ENCODE measurements at places on chromosomes 5 and 9. TPM values are rescaled to one million over a fixed set of nuclear protein-coding genes. Genes with fewer than 3 reads are reported as not detected.

- no peak for DNase-seq
Measured at GRCh38 chr5:84248013-84248412, 136.7 kb downstream of the EDIL3 start.

- no peak for DNase-seq
Measured at GRCh38 chr5:154618696-154619095, 136.5 kb upstream of the LARP1 start.

GRCh38 chr5:113900816-113901215, 387.3 kb downstream of the YTHDC2 start:
- no peak for DNase-seq

DNA sequence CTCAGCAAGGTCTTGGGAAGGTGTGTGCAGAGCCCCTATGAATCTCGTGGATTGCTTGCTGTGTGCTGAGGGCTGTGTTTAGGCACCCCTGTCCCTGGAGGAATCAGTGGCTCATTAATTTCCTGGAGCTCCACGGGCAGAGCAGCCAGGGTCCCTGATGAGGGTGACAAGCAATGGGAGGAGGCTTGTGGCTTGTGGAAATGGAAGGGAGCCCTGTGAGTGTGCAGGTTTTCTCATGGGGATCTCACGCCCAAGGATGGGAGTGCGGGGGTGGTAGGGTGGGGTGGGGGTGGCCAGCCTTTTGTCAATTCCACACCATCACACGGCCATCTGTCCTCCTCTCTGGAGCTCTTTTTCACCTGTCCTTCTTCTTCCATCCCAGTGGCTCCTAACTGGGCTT, 25.3 kb downstream of the PHF2 start:
- no peak for DNase-seq

- no peak for DNase-seq
Measured at GRCh38 chr5:170390472-170390871, 1.3 kb upstream of the KCNMB1 start.

- DNase-seq, result no peak
Measured at GRCh38 chr9:71130521-71130920, 9.1 kb upstream of the TRPM3 start.

DNA sequence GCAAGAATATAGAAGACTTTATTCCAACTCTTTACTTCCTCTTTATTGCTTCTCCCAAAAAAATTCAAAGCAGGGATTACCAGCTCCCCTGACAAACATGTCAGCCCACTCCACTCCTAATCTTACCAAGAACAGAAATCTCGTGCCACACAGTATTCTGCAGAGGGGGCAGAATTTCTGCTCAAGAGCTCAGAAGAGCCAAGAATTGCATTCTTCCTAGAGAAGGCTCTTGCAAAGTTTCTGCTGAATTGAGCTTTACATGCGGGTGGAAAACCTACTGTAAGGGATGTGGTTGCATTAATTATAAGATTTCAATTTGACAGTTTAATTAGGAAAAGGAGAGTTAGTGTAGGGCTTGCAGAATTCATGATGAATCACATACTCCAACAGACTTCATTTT, 428.5 kb downstream of the CETN3 start:
- no peak for DNase-seq

GRCh38 chr9:137159105-137160053, 10.5 kb downstream of the LRRC26 start:
- DNase-seq, result no peak

DNA sequence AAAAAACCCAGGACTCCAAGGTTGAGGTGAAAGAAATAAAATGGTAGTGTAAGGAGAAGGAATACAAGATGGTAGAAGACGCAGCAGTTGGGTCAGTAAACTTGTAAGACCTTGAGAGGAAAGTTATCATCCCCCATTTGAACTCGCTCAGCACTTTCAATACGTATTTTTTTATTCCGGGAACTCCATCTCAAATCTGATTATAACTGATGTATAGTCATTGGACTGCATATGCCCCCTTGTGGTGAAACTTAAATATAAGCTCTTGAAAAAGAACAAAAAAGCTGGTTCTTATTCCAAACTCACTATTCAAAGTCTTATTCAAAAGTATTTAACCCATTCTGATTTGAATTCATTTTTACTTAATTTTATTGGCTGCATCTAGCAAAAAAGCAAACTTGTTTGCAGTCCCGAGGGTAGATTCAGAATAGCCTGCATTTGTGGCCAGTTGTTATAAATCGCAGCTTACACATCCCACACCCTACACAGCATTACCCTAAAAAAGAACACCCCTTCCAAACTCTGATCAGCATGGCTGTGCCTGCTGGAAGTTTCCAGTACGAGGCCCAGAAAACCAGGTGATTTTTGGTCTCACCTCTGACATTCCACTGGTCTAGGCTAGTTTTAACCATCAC, 118.0 kb downstream of the ESM1 start:
- no peak for DNase-seq

- DNase-seq, result no peak
Measured at GRCh38 chr5:154761046-154761736, 6.0 kb downstream of the LARP1 start.

DNA sequence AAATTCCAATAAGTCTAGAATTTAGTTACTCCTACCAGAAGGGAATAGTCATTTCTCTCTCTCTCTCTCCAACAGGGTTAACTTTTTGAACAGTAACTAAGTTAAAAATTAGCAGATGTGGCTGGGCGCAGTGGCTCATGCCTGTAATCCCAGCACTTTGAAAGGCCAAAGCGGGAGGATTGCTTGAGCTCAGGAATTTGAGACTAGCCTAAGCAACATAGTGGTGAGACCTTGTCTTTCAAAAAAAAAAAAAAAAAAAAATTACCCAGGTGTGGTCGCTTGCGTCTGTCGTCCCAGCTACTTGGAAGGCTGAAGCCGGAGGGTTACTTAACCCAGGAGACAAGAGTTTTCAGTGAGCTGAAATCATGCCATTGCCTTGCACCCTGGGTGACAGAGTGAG, 639.7 kb downstream of the PTPRD start:
- no peak for DNase-seq

DNA sequence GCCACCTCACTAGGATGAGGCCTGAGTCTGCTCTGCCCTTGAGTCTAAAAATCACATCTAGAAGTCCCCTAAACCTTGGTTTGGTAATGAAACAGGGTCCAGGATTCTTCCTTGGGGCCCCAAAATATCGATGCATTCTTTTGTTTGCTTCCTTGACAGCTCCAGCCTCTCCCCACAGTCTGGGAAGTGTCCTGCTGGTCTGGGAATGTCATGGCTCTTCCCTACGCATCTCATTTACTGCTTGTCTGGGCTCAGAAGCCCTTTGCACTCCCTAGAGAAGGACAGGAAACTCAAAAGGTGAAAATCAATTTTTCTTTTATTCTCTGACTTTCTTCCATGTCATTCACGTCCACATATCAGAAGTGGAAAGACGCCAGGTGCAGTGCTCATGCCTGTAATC, 115.8 kb downstream of the DRD1 start:
- no peak for DNase-seq

- DNase-seq, result no peak
Measured at GRCh38 chr5:56291661-56292374, 58.7 kb upstream of the ANKRD55 start.

DNA sequence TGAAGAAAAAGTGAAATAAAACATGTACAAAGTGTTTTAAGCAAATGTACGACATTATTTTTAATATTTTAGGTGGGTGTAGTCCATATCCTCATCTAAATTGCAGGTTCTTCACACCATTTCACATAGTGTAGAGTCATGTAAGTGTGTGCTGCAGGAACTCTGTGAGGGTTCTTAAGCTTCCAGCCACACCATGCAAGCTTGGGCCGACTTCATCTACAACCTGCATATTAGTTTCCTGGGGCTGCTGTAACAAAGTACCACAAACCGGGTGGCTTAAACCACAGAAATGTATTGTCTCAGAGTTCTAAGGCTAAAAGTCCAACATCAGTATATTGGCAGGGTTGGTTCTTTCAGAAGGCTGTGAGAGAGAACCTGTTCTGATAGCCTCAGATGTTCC, 10.2 kb downstream of the PAM start:
- DNase-seq, result no peak

GRCh38 chr5:406041-406440, 36.9 kb upstream of the EXOC3 start:
- no peak for DNase-seq

GRCh38 chr9:131049829-131050715, 41.1 kb downstream of the LAMC3 start:
- no peak for DNase-seq

DNA sequence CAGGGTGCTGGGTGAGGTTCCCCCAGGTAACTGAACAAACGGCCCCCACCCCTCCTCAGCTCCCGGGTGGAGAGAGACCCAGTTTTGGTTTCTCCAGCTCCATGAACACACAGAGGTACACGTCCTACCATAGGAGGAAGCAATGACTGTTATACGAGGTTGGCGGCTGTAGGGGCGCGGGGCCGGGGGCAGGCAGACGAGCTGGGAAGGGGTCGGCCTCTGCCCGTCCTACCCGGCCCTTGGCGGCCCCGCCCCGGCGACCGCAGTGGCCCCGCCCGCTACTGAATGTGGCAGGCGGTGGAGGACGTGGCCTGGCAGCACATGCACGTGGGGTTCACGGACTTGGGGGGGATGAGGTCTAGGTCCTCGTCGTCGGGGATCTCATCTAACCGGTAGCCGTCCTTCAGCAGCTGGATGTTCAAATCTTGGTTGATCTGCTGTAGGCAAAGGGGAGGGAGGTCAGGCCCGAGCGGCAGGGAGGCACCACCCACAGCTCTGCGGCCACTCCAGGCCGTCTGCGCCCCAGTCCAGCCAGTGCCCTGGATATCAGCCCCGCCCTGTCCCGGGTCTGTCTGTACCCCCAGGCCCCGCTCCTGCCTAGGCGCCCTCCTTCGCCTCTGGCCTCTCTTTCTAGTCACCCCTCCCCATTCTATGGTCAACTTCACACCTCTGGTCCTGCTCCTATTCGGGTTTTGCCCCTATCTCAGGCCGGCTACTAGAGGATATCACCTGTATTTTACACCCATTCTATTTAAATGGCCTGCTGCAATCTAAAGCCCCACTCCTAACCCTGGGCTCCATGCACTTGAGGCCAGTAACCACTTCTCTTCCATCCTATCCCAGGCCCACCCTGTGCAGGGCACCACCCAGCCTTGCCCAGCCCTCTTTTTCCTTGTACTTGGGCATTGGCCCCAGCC, 24.2 kb upstream of the MYORG start:
- no peak for DNase-seq

GRCh38 chr5:18216016-18216415, 581.8 kb downstream of the TAF11L14 start:
- no peak for DNase-seq

- DNase-seq, result peak; percentile 31
Measured at GRCh38 chr5:135242021-135242865, 156.8 kb downstream of the MACROH2A1 start.

DNA sequence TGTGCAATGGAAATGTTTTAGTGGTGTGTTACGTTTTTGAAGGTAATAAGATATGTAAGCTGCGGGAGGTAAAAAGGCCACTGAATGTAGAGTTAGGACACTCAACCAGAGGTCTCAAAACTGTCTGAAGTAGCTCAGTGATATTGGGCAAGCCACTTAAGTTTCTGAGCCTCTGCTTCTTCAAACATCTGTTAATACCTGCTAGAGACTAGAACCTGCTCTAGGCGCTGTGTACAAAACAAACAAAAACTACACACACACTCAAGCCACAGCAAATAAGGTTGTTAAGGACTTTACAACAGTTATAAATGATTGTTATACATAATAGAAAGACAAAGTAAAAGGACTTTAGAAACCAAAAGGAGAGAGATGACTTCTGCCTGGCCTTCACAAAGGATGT, 24.6 kb upstream of the FAM240B start:
- no peak for DNase-seq

GRCh38 chr5:169325273-169325672, 24.3 kb upstream of the SLIT3 start:
- no peak for DNase-seq

- DNase-seq, result no peak
Measured at GRCh38 chr9:74478606-74479005, 18.5 kb upstream of the RORB start.

Gene PDCD1LG2
- 2.0 TPM for polyA plus RNA-seq

Gene DMRT3
- not detected for polyA plus RNA-seq

Gene CORO2A
- 2.2 TPM for polyA plus RNA-seq

Gene ST8SIA4
- 6.9 TPM for polyA plus RNA-seq

Gene KIF12
- polyA plus RNA-seq, result 0.26 TPM

Gene SCGB3A1
- polyA plus RNA-seq, result 9.3 TPM

Measured in spleen (tissue), 13 donors.